ENCODE measurements at places on chromosomes 6 and 20.

DNA sequence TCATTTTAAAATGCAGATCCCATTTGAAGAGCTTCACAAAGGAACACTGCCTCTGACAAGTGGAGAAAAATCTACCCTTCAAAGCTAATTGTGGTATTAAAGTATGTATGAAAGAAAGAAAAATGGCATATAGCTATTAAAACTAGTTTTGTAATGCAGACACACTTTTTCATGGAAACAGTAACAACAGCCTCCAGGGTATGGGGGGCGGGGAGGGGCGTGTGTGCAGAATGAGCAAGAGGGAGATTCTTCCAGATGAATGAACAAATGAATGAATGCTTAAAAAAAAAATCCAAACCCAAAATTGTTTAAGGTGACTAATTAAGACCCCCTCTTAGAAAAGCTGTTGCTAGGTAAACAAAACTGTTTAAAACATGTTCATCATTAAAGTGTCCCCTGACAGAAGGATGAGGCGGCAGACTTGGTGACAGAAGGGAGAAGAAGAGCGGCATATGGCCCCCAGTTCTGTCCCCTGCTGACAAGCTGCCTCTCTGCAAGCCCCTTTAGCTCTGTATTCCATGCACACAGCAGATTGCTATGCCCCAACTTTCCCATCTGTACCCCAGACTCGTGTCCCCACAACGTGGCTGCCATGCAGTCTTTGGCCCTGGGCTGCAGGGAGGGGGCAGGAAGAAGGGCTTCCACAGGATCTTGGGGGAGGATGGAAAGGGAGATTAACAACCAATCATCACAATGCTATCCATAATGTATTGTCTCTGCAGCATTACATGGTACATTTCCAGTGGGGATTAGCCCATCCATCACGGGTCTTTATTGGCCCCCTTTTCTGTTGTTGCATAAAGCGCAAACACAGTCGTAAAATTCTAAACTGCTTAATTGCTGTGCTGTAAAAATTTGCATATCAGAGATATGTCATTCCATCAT, 108.4 kb upstream of the OLIG3 start:
- DNase-seq: no peak

GRCh38 chr6:126770176-126770575, 348.3 kb upstream of the RSPO3 start:
- no peak for DNase-seq

DNA sequence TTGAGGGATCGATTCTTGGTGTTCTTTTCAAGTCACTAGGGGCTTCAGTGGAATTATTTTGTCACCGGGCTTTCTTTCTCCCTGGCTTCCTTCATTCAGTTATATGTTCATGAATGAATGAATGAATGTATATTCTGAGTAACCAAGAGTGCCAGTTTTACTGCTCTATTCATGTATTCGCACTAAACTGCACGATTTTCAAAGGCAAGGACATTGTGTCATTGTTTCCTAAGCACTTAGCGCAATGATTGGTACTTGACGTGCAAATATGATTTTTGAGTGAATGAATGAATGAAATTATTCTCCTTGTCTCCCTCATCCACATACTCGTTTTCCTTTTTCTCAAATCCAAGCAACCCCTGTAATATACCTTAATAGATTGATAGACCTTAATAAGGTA, 822 bp downstream of the AFG1L start:
- DNase-seq: no peak

DNA sequence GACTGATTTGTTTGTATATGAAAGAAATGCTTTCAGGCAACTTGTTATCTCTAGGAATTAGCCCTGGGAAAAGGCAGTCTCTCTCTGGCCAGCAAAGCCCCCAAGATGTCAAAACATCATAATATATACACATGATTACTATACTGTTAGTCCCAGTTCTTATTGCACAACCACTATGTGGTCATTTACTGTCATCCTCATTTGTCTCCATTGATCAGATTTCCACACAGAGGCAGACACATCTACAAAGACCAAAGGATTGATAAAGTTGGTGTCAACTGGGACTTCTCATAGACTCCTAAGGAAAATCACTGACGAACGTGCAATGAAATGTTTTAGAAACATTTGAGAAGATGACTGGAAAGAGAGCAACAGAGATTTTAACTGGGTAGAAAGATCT, 71.9 kb upstream of the POPDC3 start:
- no peak for DNase-seq

- no peak for DNase-seq
Measured at GRCh38 chr6:39997101-39997635, 62.9 kb upstream of the MOCS1 start.

DNA sequence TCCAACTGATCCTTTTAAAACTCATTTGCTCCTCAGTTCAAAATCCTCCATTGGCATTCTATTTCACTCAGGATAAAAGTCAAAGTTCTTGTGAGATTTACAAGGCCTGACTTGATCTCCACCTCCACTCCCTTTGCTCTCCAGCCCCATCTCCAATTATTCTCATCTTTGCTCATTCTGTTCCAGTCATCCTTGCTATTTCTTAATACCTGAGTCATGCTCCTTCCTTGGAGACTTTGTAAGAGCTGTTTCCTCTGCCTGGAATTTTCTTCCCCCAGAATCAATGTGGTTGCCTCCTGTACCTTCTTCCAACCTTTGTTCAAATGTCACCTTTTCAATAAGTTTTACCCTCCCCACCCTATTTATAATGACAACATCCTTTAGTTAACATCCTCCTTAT, 373.5 kb downstream of the HTR1B start:
- no peak for DNase-seq

DNA sequence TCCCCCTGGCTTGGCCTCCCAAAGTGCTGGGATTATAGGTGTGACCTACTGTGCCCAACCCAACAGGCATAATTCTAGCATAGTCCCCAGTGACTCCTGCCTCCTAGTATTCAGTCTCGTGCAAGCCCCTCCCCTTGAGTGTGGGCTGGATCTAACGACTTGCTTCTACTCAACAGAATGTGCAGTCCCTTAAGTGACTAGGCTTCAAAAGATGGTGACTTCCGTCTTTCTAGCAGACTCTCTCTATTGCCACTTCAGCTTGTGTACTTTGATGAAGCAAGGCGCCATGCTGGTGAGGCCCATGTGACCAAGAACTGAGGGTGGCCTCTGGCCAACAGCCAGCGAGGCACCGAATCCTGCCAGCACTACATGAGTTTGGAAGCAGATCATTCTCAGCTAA, 109.6 kb upstream of the TRAF3IP2 start:
- DNase-seq: peak; percentile 22

DNA sequence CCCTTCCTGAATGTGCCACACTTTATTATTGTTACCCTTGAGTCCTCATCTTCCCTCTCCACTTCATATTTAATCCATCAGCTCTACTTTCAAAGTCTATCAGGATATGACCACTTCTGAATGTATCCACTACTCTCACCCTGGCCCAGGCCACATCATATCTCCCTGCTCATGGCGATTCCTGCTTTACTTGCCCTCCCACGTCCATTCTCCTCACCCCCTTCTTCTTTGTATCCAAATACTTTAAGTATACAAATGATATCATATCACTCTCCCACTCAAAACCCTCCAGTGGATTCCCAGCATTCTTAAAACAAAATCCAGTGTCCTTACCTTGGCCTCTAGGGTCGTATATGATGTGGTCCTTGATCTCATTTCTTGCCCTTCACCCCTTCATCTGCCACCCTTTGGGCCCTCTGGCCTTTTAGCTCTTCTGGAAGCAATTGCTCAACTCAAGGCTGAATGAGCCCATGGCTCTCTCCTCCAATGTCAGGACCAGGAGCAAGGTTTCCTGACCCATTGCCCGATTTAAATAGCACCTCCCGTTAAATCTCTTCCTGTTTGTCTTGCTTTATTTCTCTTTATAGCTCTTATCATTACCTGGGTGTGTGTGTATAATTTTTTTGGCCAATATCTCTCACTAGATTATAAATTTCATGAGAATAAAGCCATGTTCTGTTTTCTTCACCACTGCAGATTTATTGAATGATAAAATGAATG, 205.9 kb upstream of the ECI2 start:
- no peak for DNase-seq

DNA sequence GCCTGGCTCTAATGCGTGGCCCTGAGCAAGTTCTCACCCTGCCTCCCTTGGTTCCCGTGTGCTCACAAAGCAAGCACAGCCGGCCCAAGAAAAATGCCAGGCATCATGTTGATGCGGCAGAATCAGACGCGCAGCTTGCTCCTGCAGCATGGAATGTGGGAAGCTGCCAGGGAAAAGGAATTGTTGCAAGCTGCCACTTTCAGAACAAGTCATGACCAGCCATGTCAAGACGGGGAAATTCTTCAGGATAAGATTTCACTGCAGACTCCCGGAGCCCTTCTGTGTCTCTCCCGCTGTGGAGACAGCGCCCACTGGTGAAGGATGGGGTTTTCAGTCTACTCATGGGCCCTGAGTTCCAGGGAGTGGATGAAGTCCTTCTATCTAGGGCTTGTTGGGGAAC, 4.6 kb downstream of the DACT2 start:
- DNase-seq: no peak

DNA sequence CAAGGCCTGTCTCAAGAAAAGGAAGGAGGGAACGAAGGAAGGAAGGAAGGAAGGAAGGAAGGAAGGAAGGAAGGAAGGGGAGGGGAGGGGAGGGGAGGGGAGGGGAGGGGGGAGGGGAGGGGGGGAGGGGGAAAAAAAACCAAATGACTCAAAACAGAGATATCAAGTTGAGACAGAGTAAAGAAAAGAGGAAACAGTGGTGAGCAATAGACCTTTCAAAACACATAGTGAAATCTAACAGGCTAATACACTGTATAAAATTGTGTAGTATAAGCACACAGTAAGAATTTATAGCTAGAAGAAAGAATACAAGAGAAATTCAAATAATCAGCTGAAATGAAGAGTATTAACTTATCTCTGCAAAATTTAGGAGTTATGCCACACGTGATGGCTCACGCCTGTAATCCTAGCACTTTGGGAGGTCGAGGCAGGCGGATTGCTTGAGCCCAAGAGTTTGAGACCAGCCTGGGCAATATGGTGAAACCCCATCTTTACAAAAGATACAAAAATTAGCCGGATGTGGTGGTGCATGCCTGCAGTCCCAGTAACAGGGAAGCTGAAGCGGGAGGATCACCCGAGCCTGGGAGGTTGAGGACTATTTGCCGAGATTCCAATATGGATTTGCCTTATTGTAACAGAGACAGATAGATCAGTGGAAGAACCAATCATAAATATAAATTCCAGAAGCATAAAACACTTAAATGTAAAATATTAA, 123.2 kb downstream of the PRND start:
- DNase-seq: no peak

GRCh38 chr6:67802771-67803170, 832.3 kb upstream of the ADGRB3 start:
- no peak for DNase-seq

DNA sequence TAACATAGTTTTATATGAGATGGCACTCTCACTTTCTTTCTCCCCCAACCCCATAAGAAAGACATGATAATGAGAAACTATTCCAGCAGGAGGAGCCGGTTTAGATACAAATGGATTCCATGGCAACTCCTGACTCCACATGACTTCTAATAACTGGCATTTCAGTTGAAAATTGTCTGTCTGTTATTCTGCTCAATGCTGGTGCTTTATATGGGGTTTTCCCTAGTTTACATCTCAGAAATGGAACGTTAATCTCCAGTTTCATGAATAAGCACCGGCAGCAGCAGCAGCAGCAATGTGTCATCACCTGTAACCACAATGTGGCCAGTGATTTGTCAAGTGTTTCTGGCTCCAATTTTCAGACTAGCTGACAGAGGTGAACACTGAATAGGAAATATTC, 8.0 kb upstream of the SIM1 start:
- no peak for DNase-seq

GRCh38 chr6:3455147-3455568, 1.7 kb downstream of the SLC22A23 start:
- peak; percentile 54 for DNase-seq

DNA sequence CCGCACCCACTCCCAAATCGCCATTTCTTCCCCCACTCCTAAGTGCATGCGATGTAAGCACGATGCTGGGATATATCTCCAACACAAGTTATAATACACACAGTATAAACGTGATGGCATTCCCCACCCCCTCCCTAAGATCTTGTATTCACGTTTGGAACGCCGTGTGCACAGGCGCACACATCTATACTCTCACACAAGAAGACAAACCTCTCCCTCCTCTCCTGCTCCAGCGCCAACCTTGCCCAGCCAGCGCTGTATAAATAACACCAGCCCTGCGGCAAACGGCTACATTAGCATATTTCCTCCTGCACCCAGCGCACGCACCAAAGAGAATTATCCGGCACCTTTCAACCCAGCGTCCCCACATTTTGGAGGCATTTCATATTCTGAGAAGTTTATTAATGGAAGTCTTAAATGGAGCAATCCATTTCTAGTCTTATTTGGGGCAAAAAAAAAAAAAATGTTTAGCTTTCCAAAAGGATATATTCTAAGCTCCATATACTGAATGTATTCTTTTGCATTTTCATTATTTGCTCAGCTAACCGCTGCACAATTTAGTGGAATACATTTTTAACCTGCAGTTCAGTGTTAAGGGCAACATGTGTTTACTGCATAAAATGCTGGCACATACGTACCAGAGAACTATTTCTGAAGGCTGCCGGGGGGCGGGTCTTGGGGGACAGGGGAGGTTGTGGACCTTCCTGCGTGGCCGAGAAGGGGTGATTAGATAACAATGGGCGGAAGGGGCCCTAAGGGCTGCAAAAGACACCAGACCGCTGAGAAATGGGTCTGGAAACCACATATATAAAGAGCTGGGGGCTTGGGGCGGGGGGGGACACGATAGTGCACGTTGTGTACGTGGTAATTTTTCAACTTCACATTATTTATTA, 1.1 kb upstream of the SLC22A23 start:
- no peak for DNase-seq

Measured in stimulated activated CD4-positive, alpha-beta T cell treated with anti-CD3 and anti-CD28 coated beads, Interleukin-4, amount 100 ng/mL, for 4 hours (primary cell).